ENCODE measurements at places on chromosomes 7 and 10.
A peak's percentile ranks its signal among the peaks of the same experiment; 100 is the strongest.

DNA sequence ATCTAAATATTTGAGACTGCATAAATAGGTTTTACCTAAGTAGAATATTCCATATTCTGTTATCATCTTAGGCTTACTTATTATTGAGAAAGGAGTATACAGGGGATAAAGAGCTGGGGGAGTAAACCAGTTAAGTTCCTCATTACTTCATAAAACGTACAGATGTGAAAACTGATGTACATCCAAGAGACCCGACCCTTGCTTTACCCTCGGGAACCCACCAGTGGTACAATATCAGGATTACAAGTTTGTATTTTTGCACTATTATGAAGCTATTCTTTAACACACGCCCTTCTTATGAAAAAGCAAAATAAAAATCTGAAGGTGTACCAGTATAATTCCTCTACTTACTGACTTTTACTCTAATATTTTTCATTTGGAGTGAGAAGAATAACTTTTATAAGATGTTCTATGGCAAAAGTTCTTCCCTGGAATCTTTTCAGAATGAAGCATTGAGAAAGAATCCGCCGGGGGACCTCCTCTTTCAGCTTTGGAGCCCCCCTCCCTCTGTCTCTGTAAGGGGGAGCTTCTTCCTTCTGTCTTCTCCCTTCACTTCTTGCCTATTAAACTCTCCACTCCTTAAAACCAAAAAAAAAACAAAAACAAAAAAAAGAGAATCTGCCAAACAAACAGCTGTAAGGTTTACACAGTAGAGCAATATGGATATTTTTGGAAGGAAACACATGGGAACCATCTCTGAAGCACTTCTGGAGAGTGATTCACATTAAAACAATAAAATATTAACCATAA, 550.0 kb downstream of the TNS3 start:
- no peak for DNase-seq

DNA sequence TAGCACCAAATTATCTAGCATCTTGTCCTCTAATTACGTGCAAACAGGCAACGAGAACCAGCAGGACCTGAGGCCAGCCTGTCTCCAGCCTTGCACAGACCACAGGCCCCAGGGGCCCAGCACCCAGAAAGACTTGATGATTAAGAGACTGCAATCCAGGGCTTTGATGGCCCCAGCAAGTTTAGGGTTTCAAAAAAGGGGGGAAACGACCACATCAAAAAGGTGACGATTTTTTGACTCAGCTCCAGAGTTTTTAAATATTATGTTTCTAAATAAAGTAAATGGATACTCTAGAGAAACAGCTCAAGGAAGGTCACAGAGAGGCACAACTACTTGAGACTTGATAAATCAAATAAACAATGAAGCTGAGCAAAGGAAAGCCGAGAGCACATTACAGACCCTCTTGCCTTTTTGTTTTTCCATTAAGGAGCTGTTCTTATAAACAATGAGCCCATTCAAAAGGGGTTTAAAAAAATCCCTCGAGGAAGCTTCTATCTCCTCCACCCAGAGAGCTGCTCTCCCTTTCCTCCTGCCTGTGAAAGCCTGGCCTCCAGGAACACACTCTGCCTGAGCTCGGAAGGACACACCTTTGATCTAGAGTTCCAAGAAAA, 44.1 kb downstream of the GLI3 start:
- DNase-seq, result no peak

GRCh38 chr7:51299391-51300133, 17.0 kb downstream of the COBL start:
- no peak for DNase-seq

DNA sequence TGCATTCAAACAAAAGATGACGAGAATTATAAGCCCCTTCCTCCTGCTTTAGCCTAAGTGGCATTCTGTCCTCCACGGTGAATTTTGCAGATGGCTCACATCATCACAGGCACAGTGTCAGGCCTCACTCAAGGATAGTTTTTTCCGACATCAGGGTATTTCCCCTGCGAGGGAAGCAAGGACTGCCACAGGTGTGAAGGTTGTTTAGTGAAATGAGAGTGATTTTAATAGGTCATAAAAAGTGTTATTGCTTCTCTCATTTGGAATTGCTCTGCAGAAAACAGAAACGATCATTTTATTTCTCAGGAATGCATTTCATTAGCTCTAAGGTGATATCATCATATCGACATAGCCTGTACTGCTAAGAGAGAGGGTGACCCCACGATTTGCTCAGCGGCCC, 128.7 kb upstream of the LANCL2 start:
- DNase-seq, result no peak

- DNase-seq, result no peak
Measured at GRCh38 chr7:126723966-126724544, 528.7 kb downstream of the GRM8 start.

GRCh38 chr10:7611909-7612308, 54.9 kb downstream of the ITIH5 start:
- no peak for DNase-seq

GRCh38 chr10:46268076-46268881, 18.5 kb upstream of the ANTXRL start:
- no peak for DNase-seq

- DNase-seq, result no peak
Measured at GRCh38 chr10:49398000-49398861, 2.3 kb upstream of the DRGX start.

- DNase-seq, result no peak
Measured at GRCh38 chr10:86266446-86267242, 100.0 kb downstream of the GRID1 start.

- DNase-seq, result no peak
Measured at GRCh38 chr10:71562181-71562580, 157.4 kb downstream of the C10orf105 start.

- no peak for DNase-seq
Measured at GRCh38 chr10:33098951-33099663, 141.1 kb upstream of the ITGB1 start.

GRCh38 chr10:116826803-116827202, 22.5 kb upstream of the ENO4 start:
- DNase-seq, result peak; percentile 80

GRCh38 chr10:99433378-99434020, 3.1 kb upstream of the GOT1 start:
- no peak for DNase-seq

DNA sequence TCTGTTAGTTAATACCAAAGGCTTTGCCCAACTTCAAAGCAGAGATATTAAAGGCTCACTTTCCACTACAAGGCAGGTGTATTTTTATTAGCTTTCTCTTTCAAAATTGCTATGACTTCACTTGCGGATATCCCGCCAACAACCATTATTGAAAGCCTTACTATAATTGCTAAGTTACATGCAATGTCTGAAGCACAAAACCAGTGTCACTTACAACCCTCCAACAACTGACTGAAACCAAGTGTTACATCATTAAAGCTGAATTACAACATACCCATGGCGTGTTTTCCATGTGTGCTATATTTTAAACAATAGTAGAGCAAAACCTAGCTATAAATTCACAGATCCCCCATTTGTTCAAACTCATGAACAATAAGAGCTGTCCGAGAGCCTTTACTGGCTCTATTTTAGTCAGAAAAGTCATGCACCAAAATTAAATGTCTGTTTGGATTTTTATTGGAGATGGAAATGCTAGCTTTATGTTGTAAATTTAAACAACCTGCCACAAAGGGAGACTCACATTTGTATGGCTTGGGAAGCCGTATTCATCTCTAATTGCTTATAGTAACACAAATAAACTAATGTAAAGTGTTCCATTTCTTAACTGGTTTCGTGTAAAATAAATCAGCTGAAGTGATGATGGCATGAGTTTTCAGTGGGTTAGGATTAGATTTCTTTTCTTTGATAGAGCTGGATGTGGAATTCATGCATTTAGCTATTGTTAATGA, 227.1 kb downstream of the AGMO start:
- DNase-seq, result no peak

DNA sequence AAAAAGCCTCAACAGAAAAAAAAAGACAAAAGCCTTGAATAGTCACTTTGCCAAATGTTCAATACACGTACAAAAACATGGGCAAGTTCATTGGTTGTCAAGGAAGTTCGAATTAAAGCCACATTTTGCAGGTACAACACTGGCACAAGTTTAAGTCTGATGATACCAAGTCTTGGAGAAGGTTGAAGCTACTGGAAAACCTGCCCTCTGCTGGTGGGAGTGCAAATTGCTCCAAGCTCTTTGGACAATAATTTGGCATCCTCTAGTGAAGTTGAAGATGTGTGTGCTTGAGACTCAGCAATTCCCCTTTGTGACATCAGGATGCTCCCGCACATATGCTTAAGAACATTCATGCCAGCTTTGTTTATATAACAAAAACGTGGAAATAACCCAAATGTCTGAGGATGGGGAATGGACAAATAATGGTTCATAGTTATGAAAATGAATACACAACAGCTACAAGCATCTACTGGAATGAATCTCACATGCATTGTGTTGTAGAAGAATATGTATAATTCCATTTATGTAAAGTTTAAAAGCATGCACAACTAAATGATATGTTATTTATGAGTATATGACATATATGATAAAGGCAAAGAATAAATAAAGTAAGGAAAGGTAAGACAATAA, 120.0 kb upstream of the PLPP4 start:
- DNase-seq, result peak; percentile 6

DNA sequence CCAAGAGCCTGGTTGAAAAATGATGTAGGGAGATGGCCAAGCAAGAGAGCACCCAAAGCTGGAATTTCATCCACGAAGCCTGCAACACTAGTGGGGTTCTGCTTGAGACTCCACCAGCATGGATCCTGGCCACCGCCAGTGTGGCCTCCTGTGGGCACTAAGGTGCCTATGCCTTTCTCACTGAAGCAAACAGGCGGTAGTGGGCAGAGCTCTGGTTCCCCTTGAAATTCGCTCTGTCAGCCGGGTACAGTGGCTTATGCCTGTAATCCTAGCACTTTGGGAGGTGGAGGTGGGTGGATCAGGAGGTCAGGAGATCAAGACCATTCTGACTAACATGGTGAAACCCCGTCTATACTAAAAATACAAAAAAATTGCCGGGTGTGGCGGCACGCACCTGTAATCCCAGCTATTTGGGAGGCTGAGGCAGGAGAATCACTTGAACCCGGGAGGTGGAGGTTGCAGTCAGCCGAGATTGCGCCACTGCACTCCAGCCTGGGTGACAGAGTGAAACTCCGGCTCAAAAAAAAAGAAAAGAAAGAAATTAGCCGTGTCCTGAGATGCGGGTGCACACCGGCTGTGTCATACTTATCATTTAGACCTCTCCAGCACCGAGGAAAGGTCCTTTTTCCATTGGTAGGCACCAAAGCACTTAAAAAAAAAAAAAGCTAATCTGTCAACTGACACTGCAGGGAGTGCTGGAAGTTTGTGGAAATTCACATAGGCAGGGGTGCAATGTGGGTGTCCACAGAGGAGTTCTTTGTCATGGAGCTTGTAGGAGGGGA, 28.3 kb downstream of the CCM2 start:
- no peak for DNase-seq

DNA sequence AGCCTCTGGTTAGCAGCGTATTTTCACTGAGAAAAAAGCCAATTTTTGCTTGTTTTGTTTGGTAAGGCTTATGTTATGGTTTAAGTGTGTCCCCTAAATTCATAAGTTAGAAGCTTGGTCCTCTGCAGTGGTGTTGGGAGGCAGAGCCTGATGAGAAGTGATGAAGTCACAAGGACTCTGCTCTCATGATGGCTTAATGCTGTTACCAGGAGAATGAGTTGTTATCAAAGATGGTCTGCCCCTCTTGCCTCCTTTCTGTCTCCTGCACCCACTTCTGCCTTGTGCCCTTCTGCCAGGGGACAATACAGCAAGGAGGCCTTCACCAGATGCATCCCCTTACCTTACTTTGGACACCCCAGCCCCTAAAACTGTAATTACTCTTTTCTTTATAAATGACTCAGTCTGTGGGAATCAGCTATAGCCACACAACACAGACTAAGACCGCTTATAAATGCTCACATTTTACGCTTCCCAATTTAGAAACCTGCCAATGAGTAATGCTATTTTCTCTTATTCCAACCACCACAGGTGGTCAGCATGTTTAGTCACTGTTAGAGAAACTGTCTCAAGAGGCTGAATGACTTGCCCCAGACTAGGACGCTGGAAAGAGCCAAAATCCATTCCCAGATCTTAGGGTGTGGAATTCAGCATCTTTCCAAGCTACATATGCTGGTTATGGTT, 6.1 kb upstream of the PKD1L1 start:
- DNase-seq, result peak; percentile 92

GRCh38 chr10:104273899-104274575, 5.1 kb downstream of the GSTO2 start:
- DNase-seq, result no peak

GRCh38 chr7:31550432-31550831, 36.5 kb downstream of the ITPRID1 start:
- DNase-seq, result no peak

GRCh38 chr10:81920213-81920829, 45.3 kb downstream of the NRG3 start:
- DNase-seq, result no peak

- no peak for DNase-seq
Measured at GRCh38 chr7:30928254-30928872, 16.7 kb downstream of the AQP1 start.

DNA sequence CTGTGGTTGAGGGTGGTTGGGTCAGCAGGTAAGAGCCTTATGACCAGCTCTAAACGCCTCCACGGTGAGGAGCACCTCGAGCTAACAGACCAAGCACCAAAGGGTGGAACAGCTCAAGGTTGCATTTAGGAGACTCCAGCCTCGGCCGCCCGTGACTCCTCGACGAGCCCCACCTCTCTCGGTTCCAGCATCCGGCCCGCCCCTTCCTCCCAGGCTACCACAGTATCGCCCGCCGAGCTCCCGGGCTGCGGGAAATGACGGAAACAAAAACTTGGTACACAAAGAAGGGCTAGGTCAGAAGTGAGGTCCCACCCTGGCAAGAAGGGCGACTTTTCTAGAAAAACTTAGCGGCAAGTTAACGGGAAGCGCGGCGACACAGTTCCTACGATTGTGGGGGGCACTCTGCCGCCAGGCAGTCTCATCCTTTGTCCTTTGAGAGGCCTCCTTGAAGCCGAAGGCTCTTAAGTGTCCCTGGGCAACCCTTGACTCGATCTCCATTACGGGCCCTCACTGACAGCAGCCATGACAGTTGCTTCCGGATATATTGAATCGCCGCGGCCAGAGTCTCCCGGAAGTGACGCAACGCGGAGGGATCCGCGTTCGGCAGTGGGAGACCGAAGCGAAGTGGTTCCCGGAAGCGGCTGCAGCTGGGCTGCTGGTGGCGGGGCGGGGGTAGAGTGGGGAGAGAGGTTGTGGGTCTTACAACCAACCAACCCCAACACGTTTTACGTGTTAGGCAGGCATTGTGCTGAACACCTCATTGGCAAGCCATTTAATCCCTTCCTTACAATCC, 40.2 kb upstream of the ZNF518A start:
- peak; percentile 88 for DNase-seq

DNA sequence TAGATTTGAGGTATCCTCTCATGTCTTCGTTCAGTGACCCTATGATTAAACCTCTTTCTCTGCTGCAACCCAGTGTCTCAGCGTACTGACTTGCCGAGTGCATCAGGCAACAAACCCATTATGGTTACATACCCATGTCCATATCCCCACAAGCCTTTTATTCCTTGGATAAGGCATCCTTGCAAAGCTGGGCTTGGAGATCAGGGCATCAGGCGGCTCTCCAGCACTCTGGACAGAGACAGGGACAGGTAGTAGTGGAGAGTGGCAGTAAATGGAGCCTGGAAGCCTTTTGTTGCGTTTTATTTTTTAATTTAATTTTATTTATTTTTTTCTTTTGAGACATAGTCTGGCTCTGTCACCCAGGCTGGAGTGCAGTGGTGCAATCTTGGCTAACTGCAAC, 32.0 kb upstream of the NPFFR1 start:
- no peak for DNase-seq

- DNase-seq, result no peak
Measured at GRCh38 chr7:584122-584465, 64.4 kb upstream of the PDGFA start.

- DNase-seq, result no peak
Measured at GRCh38 chr10:133278577-133279265, 2.1 kb upstream of the ADAM8 start.

GRCh38 chr10:71575451-71575850, 144.1 kb downstream of the C10orf105 start:
- DNase-seq, result no peak

Data from astrocyte of the cerebellum (primary cell).